ENCODE measurements at places on chromosomes 4 and X.
A peak's percentile ranks its signal among the peaks of the same experiment; 100 is the strongest.

DNA sequence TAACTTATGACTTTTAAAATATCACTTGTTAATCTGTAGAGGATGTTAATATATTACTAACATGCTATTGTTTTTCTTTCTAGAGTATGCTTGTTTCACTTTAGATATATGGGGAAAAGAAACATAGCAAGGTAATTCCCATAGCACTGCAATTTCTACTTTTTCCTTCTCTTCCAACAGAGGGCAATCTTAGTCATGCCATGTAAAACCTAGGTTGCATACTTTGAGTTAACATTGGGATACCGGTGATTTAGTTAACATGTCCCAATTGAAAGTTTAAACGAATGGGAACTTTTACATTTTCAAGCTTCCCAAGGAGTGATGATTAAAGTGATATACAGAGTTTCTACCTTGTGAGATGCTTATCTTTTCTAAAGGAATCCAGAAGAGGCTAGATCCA, 89.4 kb upstream of the IL13RA1 start:
- no peak for DNase-seq

GRCh38 chr4:53688186-53688790, 97.0 kb upstream of the LNX1 start:
- peak; percentile 36 for DNase-seq

GRCh38 chr4:147821555-147821954, 89.7 kb downstream of the ARHGAP10 start:
- DNase-seq: no peak

DNA sequence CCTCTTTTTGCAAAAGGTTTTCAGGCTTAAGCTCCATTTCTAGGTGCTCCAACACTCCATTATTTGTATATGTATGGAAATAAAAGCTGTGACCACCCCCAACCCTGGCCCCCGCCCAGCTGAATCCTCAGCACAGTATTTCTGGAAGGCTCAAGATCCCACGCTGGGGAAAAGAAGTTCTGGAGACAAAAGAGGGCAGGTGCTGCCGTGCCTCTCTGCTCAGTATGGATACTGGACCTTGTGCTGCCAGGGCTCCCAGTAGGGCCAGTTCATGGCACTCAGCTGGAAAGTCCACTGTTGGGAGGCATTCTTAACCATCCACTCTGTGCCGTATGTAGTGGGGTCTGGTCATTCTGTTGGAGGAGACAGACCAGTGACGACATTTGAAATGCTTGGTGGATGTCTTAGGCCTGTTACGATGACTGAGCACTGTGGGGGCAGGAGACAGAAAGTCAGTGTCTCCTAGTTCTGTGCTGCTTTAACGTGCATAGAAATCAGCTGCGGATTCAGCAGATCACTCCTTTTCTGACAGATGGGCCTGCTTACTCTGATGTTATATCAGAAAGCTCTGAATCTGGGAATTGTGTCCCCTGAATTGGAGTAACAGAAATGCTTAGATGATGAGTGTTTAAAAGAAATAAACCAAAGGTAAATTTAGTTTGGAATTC, 48.4 kb upstream of the MSANTD1 start:
- no peak for DNase-seq

- DNase-seq: no peak
Observed at GRCh38 chr4:147591106-147591505, 26.1 kb upstream of the TMEM184C start.
